Hematopoietic multipotent progenitor cell treated with erythropoietin and hydrocortisone succinate and interleukin-3 and kit ligand, for 4 days (in vitro differentiated cells): ENCODE measurements at places on chromosomes 4 and X.
A peak's percentile ranks its signal among the peaks of the same experiment; 100 is the strongest.

GRCh38 chr4:115883847-115884246, 770.4 kb upstream of the NDST4 start:
- DNase-seq = no peak

GRCh38 chr4:4720646-4721045, 138.8 kb upstream of the MSX1 start:
- DNase-seq = no peak

DNA sequence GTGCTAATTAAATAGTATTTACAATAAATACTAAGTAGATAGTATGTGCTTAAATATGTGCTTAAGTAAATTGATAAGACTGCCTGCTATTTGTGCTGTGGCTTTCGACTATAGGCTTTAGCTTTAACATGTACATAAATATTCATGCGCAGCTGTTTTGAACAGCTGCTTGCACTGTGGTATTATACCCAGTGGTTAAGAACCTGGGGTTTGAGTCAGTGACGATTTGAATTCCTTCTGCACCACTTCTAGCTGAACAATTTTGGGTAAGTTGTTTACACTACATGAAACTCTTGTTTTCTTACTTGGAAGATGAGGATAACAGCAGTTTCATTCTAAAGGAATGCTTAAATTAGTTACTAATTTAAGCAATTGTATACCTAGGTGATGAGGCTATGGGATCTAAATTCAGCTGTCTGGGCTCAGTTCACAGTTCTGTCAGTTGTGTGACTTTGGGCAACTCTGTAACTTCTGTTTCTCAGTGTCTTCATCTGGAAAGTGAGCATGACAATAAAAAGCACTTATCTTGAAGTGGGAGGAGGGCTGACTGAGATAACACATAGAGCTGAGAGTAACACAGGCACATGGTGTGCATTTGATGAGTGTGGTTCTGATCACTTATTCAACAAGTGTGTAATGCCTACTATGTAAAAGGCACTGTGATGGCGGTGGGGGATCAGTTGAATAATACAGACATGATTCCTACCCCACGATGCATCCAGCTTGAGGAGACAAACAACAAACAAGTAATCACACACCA, 37.0 kb downstream of the HPGDS start:
- DNase-seq = peak; percentile 44

GRCh38 chr4:154854362-154854761, 73.3 kb downstream of the RBM46 start:
- DNase-seq = peak; percentile 37
